ENCODE measurements at places on chromosomes 5 and 9. TPM values are rescaled to one million over a fixed set of nuclear protein-coding genes. Genes with fewer than 3 reads are reported as not detected.

The FBXL7 gene
- polyA plus RNA-seq: 27.5 TPM

DNA sequence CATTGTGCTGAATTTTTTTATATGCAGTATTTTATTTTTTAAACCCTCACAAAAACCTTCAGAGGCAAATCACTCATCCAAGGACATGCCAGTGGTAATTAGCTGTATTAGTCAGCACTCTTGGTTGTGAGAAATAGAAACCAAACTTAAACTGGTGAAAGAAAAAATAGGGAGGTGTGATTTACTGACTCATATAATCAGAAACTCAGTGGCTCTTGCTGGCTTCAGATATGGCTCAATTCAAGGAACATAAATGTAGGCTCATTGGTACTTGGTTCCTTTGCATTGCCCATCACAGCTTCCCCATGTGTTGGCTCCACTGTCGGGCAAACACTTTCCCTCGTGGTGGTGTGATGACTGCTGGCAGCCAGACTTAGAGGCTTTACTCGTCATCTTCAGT is 497.2 kb downstream of the MAT2B start:
- no peak for DNase-seq

DNA sequence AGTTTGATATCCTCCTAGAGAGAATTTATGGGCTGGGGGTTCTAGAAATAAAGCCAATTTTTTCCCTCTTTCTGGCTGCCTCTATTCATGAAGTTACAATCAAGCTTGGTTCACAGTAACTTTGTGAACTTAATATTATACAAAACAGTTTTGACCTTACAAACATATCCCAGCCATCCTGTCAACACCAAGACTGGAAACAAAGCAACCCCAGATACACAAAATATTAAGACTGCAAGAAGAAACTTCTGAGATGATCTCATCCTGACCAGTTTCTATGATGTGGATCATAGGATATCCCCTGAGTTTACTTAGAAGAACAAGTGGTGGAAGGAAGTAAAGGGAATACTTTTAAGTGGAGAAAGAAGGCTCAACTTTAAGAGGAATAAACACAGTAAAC is 28.3 kb upstream of the CER1 start:
- DNase-seq: no peak

DNA sequence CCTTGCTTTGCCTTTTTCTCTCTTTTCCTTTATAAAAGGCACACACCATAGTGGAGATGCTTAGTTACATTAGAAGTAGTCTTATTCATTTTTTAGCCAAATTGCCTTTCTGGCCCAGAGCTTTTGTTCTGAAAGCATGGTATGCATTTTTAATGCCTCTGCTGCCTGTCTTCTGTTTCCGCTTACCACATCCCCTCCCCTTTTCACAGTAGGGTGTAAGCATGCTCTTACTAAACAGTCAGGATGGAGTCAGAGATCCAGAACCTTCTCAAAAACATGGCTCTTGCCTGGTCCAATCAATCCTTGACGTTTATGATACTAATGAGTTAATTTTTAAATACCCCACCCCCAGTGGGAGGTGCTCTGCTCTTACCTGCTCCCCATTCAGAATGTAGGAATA is 22.5 kb downstream of the PPP3R2 start:
- DNase-seq: no peak

The AGTPBP1 gene
- 17.1 TPM for polyA plus RNA-seq

GRCh38 chr9:91879231-91879630 is 70.8 kb downstream of the ROR2 start:
- no peak for DNase-seq

DNA sequence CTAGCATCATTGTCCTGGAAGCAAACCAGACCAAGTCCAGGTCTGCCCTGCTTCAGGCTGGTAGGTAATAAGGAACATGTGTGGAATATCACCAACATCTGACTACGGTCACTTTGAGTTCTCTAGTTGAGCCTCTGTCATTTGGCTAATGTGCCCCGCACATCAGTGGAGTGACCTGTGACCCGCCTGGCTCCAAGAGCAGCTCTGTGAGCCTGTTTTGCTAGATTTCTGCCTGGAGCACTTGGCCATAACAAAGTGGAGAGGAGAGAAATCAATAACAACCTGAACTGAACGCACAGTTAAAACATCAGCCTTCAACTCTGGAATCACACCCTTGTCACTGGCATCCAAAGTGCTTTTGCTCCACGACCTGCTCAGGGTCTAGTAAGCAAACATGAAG is 115.7 kb downstream of the PPP2R2B start:
- no peak for DNase-seq

DNA sequence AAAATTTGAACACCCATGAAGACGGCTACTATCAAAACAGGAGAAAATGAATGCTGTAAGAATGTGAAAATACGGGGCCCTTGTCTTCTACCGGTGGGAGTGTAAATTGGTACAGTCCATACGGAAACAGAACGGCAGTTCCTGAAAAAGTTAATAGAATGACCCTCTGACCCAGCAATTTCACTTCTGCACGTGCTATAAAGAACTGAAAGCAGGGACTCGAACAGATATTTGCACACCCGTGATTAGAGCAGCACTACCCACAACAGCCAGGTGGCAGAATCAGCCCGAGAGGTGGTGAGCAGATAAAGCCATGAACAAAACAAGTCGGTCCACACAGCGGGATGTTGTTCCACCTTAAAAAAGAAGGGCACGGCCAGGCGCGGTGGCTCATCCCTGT is 22.6 kb upstream of the SLC12A7 start:
- DNase-seq: no peak

The IL5 gene
- polyA plus RNA-seq: not detected

GRCh38 chr5:79756076-79756475 is 66.4 kb downstream of the CMYA5 start:
- DNase-seq: no peak
